ENCODE measurements at places on chromosomes 16 and 17.

- no peak for DNase-seq
These were observed 12.9 kb downstream of the MAP1LC3B start for GRCh38 chr16:87404764-87405625.

GRCh38 chr16:685967-686366 lies 1.8 kb upstream of the JMJD8 start:
- no peak for DNase-seq

- no peak for DNase-seq
These were observed 4.5 kb upstream of the CCDC57 start for GRCh38 chr17:82217120-82217529.

GRCh38 chr17:7562208-7562605 lies 488 bp downstream of the SENP3 start:
- no peak for DNase-seq

DNA sequence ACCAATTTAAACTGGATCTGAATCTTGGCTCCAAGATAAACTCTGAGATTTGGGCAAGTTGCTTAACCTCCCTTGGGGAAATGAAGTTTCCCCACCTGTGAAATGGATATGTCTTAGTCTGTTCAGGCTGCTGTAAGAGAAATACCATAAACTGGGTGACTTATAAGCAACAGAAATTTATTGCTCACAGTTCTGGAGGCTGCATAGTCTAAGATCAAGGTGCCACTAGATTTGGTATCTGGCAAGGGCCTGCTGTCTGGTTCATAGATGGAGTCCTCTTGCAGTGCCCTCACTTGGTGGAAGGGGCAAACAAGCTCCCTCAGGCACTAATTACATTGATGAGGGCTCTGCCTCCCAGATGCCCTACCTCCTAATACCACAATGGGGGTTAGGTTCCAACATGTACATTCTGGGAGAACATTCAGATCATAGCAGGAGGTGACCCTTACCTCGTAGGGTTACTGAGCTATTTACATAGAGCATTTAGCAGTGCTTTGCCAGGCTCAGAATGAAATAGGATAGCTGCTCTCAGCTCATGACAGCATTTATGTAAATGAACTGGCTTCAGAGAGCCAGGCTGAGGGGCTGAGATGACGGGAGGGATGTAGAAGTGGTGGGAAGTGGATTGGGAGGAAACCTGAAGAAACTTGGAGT lies 83.9 kb downstream of the SPECC1 start:
- no peak for DNase-seq

DNA sequence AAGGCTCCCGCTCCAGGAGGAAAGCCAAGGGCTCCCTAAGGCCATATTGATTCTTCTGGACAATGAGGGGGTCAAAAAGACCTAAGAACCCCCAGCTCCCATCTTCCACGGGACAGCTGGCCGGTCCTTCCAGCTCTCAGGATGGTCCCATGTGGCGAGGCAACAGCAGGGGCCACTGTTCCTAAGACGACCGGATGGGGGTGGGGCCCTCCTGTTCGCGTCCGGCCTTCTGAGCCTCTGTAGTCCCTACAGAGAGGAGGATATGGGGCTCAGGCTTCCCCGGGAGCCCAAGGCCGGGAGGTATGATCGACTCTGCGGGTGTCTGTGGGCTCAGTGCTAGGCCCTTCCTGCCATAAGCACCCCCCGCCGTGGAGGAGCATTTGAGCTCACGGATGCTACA lies 6.0 kb upstream of the DCXR start:
- no peak for DNase-seq

GRCh38 chr16:12097523-12098428 lies 121.2 kb downstream of the SNX29 start:
- DNase-seq = no peak
